ENCODE measurements at places on chromosomes 3 and 15.

DNA sequence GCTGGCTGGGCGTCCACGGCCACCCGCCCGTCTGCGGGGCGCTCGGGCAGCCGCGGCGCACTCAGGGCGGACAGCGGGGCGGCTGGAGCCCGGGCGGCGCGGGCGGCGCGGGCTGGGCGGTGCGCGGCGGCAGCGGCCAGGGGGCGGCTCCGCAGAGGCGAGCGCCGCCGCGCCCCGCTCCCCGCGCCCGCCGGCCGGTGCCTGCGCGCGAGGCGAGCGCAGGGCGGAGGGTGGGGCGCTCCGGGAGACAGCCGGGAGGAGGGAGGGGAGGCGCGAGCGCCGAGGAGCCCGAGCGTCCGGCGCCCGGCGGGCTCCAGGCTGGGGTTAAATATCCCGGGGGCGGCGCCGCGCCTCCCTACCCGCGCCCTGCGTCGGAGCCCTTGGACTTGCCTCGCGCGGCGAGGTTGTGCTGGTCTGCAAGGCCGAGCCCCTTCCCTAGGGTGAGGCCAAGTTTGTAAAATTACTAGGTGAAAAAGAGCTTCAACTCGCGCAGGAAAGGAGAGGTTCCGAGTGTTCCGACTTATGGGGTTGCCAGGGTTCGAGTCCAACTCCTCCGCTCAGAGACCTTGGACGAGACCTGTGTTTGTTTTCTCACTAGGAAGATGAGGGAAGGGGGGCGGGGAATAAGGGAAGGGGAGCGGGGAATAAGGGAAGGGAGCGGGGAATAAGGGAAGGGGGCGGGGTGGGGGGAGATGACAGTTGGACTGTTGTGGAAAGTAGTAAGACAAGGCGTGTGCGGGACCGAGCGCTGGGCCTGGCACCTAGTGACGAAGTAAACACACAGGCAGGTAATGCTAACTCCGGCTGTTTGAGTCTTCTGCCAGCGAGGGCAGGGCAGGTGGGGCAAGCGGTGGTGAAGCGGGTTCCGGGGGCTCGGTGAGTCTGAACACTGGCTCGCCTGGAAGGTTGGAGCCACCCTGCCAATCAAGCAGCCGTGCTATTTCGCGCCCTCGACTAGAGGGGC, at the start of gene TNFAIP8L3:
Gene TNFAIP8L3 (minus strand): TSS at position 301 of the 964 bp plus-strand sequence. CDS start 311 bp downstream, outside the sequence.
- no peak for DNase-seq

DNA sequence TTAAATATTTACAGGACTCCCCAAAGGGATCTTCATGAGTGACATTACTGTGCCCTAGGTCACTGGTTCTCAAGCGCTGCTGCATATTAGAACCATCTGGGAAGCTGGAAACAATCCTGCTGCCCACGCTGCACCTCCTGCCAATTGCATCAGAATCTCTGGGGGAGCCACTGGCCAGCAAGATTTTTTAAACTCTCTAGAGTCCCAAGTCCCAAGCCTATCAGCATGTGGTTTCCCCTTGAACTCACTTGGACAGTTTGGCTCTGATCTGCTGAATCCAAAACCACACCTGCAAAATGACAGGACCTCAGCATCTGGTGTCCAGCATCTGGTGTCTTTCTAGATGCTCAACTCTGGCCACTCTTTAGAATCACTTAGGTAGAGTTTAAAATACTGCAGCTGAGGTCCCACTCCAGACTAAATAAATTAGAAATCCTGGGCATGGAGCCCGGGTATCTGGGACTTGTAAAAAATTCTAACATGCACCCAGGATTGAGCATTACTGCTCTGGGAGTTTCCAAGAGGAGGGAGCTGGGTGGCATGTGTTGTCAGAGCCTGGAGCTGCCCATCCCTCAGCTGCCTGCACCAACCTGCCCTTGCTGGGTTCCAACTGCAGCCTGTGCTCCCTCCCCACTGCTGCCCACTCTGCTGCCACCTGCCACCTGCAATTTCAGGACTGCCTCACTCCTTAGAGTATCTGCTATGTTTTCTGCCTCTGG, 311.3 kb downstream of the SLC9A9 start:
- no peak for DNase-seq

DNA sequence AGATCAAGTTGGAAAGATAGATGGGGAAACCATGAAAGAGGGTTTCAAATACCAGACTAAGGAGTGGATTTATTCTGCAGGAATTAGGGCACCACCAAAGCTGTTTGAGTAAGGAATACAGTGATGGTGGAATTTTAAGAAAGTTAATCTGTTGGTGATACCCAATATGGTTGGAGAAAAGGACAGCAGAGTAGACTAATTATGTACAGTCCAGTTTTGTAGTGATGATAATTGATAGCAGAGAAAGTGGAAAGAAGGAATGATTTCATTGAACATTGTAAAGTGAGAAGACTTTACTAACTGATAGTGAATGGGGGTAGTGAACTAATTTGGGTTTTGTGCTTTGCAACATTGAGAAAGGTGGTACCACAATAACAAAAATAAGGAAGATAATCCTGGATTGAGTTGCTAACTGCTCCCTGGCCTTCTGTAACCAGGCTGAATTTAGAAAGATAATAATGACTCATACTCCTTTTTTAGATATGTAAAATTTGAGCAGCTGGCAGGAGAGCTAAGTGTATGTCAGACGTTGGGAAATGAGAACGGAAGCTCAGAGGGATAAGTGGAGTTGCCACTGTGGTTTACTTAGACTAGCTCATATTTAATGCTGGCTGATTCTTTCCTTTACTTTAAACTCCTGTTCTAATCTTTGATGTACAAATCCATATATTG, 16.9 kb downstream of the TCAIM start:
- DNase-seq, result no peak

DNA sequence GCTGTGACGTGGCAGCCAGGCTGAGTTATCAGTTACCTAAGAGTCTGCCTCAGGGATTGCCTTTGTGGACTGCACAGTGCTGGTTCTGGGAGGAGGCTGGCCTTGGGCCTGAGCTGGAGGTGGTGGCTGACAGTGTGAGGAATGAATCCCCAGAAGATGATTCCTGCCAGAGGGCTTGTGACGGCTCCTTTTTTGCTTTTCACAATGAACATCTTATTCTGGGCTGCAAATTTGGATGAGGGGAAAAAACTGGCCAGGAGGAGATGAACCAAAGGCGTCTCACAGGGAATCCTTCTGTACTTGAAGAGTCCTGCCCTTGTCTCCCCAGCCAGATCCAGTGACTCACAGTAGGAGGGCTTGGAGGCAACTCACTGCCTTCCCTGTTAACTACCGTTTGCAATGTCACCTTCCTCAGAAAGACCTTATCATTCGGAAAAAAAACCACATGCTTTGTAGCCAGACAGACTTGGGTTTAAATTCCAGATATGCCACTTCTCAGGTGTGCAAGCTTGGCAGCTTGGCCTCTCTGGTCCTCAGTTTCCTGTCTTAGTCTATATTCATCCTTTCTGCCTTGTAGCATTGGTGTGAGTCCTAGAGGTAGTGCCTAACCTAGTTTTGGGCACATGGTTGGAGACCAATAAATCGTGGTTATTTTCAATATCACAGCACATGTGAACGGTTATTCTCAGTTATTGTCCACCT, 19.1 kb downstream of the ST6GAL1 start:
- DNase-seq, result no peak

- DNase-seq, result no peak
Measured at GRCh38 chr3:157999246-157999645, 107.0 kb downstream of the SHOX2 start.

GRCh38 chr3:48694610-48695392, 9.1 kb upstream of the NCKIPSD start:
- DNase-seq, result no peak

DNA sequence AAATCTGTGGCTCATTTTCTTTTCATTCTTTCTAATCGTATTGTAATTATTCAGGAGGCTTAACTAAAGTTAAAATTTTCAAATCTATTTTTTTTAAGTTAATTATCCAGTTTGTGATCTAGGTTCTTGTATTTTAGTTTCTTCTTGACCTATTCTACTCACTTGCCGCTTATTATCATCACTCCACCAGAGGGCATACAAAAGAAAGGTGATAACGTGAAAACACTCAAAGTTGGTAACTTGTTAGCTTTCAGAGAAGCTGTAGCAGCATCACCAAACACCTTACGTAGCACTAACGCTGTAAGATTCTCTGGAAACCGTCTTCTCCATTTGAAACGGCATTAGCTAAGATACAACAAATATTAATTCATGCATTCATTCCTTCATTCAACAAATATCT, 4.8 kb downstream of the GNB4 start:
- no peak for DNase-seq

- no peak for DNase-seq
Measured at GRCh38 chr15:29704950-29705597, 117.2 kb downstream of the TJP1 start.

DNA sequence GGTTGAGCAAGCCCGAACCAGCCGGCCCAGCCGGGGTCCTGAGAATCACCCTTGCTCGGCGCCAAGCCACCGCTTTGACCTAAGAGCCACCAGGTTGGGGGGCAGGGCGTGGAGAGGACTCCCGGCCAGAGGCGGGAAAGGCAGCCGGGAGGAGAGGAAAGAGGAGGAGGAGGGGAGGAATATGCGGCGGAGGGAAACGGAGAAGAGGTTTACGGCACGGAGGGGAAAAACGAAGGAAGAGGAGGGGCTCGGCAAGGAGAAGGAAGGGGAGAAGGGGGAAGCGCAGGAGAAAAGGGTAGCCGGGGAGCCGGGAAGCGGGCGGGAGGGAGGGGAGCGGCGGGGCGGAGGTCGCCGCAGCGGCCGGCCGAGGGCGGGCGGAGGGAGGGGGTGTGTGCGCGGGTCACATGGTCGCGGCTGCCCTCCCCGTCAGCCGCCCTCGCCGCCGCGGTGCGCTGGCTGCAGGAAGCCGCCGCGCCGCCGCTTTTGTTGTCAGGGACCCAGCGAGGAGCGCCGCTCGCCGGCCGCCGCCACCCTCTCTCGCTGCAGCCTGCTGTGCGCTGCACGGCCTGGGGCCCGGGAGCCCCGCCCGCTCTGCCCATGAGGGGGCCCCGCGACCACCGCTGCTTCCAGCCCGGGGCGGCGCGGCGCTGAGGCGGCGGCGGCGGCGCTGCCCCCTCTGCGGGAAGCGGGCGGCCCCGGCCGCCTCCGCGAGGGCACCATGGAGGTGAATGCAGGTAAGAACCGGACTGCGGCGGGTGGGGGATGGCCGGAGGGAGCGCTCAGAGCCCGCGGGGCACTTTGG, at the start of gene NR1D2:
Gene NR1D2 (plus strand): TSS at position 426 of the 802 bp plus-strand sequence. CDS start 293 bp downstream, at position 719.
- DNase-seq, result peak; percentile 56

DNA sequence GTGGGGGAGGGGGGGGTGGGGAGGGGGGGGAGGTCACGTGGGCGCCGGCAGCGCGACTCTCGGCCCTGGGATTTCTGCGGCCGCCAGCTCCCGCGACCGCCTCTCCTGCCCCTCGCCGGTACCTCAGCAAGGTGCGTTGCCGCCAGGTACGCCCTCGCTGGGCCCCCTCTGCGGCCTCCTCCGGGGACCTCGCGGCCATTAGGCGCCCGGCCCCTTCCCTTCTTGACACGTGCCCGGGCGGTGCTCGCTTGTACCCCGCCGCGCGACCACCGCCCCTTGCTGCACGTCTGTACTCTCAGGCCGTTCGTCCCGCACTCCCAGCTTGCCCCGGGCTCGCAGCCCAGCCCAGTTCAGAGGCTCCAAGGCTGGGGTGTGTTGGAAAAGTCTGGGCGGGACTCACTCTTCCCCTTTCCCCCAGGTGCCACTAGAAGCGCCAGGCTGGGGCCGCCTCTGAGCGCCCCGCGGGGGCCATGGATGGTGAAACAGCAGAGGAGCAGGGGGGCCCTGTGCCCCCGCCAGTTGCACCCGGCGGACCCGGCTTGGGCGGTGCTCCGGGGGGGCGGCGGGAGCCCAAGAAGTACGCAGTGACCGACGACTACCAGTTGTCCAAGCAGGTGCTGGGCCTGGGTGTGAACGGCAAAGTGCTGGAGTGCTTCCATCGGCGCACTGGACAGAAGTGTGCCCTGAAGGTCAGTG, at the start of gene MAPKAPK3:
Gene MAPKAPK3 (plus strand): TSS at position 56 of the 696 bp plus-strand sequence. CDS start 415 bp downstream, at position 471.
- DNase-seq, result no peak

GRCh38 chr15:88986949-88987590, 73.9 kb upstream of the MFGE8 start:
- DNase-seq, result no peak

DNA sequence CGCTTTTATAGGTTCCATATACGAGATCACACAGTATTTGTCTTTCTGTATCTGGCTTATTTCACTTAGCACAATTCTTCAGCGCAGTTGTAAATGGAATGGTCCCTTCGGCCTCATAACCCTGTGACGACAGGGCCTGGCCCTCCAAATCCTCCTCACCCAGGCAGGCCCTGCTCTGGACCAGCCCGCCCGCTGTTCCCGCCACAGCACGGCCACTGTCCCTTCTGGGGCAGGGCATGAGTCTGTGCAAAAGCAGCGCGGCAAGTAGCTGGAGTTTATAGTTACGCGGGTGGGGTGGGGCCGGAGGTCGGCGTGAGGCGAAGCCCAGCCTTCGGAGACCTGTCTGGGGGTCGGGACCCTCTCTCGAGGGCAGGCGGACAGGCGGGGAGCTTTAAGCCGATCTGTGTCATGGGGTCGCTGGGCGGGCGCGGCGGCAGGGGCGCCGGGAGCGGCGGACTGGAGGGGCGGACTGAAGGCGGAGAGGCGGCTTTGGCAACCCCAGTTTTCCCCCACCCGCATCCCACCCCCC, 543 bp downstream of the ARPIN start:
- DNase-seq, result no peak

DNA sequence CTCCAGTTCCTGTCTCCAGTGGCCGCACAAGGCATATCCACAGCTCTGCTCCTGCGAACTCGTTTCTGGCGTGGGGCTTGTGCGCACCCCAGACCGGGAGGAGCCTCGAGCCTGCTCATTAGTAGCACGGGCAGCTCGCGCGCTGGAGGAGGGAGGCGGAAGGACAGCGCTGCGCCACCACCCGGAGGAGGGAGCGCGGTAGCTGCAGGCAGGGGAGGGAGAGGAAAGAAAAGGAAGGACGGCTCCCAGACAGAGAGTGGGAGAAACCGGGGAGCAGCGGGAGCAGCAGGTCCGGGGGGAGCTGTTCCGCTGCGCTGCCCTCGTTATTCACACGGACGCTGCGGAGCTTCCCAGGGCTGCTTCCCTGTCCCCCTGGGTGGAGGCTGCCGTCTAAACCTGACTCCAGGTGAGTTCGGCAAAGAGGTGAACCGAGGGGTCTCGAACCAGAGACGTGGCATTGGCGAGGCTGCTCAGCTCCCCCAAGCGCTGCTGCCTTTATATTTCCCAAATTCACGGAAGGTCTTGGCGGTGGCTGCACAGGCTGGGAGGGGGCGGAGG, 121.3 kb upstream of the ZNF717 start:
- DNase-seq, result no peak

- DNase-seq, result no peak
Measured at GRCh38 chr3:95343767-95344166, 1280.9 kb downstream of the NSUN3 start.

DNA sequence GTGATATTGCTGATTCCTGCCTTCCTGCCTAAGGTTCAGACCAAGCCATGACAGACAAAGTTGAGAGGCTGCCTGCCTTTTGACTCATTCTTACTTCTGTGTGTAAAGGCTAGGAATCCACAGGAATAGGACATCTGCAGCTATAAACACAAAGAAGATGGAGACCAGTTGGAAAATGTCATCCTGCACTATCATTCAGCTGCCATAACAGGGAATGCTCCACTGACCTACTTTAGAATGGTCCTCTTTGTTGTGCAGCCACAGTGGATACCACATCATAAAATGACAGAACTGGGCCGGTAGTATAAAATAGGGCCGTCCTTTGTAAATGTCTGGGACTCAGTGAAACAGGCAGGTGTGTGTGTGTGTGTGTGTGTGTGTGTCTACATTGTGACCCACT, 75.1 kb downstream of the STAC start:
- DNase-seq, result no peak

- DNase-seq, result no peak
Measured at GRCh38 chr3:153976891-153977554, 144.2 kb upstream of the ARHGEF26 start.

- no peak for DNase-seq
Measured at GRCh38 chr15:93331545-93332167, 242.6 kb upstream of the RGMA start.

Measured in bone marrow (tissue), 2 donors.